COLO829 (cell line): ENCODE measurements at places on chromosomes 6 and 20.

- DNase-seq, result no peak
Measured at GRCh38 chr6:40810171-40810570, 223.0 kb upstream of the LRFN2 start.

DNA sequence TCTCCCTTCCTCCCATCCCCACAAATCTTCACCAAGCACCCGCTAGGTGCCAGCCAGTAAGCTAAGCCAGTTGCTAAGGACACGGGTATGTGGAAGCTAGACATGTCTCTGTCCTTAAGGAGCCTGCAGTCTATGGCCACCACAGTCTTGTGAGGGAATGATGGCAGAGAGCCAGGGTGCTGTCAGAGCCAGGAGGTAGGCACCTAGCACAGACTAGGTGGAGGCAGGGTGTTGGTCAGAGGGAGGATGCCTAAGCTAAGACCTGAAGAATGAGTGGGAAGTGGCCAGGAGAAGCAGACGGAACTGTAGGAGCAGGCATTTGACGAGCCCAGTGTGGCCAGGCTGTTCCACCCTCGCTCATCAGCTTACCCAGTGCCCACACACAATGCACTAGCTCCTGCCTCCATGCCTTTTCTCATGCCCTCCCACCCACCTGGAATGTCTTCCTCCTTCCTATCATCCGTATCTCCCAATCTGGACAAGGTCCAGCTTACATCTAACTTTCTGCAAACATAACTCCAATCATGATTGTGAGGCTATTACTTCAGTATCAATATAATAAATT is 125.6 kb downstream of the FOXC1 start:
- DNase-seq, result no peak

DNA sequence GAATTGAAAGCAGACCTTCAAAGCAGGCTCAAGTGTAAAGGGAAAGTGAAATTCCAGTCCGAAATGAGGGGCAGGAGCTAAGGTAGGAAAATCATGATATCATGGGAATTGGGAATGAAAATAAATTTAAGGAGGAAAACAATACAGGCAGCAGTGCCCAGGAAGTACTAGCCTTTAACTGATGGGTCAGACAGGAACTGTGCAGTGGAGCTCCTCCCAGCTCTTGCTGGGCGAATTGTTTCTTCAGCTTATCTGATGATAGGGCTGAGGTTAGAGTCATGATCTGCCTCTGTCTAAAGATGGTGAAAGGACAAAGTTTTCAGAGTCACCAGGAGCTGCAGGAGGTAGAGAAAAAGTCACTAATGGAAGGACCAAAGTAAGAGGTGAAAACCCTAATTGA is 457.9 kb upstream of the PTCHD4 start:
- DNase-seq, result no peak

DNA sequence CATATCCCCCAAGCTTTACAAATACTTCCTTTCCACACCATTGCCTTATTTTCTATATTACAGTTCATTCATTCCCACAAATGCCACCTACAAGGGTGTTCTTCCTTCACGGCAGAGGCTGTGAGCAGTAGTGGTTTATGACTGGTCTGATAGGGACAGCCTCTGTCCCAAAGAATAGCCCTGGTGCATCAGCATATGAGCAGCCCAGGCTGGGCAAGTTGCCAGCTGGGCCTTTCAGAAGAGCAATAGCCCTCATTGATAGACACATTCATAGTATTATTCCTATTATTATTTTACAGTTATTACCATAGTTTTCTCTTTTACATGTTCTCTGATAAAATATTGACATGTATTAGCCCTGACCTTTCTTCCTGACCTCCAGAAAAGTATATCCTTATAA is 149.9 kb downstream of the MMS22L start:
- DNase-seq, result no peak

- no peak for DNase-seq
Measured at GRCh38 chr6:166566026-166567011, 20.2 kb downstream of the RAMACL start.

- peak; percentile 76 for DNase-seq
Measured at GRCh38 chr6:163180874-163181541, 233.5 kb upstream of the QKI start.

- no peak for DNase-seq
Measured at GRCh38 chr6:106728296-106728870, 99.0 kb downstream of the QRSL1 start.

- no peak for DNase-seq
Measured at GRCh38 chr6:148502083-148502772, 159.6 kb downstream of the SASH1 start.

DNA sequence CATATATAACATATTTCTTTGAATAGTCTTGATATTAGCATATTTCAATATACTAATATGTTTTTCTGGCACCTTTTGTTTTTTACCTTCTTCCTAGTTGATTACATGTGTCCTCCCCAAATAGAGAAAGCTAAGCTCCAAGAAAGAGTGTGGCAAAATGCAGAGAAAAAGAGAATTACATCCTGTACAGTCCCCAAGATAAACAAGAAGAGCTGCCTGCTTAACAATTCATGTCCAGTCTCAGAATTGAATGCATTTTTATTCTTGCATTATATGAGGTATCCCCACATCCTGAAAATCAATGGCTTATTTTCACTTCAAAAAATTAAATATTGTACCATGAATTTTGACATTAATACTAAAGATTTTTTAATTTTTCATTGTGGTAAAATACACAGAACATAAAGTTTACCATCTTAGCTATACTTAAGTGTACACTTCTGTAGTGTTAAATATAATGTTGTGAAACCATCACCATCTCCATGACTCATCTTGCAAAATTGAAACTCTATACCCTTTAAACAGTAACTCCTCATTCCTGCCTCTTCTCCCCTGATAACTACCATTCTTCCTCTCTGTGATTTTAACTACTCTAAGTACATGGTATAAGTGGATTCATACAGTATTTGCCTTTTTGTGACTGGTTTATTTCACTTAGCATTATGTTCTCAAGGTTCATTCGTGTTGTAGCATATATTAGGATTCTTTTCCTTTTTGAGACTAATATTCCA is 490.3 kb downstream of the COL12A1 start:
- DNase-seq, result no peak

DNA sequence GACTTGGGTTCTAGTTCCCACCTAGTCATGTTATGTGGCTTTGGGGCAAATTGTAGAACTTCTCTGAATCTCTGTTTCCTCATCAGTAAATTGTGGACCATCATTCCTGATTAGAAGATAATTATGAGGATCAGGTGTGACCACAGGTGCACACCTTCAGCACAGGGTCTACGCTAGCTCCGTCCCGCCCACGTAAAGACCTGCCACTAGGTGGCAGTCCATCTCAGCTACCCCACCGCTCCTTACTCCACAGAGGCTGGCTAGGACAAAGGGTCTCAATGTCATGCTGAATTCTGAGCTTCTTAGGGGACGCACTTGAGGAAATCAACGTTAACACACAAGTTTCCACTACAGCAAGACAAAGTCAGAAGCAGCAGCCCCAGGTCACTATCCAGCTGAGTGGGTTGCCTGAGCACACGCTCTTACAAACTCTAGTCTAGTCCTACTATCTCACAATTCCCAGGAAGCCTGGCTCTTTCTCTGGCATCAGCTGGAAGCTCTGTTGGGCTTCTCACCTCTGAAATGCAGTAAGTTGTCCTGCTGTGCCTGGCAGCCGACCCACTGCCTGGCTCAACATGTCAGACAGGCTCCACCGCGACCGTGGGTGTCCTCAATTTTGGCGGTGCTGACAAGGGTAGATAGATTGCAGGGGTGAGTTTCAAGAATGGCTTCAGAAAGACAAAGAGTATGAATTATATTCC is 2.0 kb upstream of the PLCG1 start:
- DNase-seq, result peak; percentile 67

GRCh38 chr20:8670893-8671215 is 398.0 kb upstream of the PLCB4 start:
- DNase-seq, result no peak

- no peak for DNase-seq
Measured at GRCh38 chr6:24430086-24430485, 27.4 kb downstream of the MRS2 start.

DNA sequence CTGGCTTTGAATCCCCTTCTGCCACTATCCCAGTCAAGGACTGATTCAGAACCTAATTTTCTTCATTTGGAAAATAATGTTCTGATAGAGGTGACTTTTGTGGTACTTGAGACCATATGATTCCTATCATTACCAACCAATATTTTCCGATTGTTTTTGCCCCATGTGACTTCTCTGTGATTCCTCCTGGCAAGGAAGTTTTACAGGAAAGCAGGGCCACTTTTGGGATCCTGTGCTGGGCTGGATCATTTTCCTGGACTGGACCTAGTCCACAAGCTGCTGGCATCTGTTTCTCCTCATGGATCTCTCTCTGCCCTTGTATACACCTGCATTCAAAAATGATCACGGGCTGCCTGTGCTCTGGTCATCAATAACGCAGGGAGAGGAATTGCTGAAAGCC is 13.9 kb upstream of the SNHG17 start:
- no peak for DNase-seq

DNA sequence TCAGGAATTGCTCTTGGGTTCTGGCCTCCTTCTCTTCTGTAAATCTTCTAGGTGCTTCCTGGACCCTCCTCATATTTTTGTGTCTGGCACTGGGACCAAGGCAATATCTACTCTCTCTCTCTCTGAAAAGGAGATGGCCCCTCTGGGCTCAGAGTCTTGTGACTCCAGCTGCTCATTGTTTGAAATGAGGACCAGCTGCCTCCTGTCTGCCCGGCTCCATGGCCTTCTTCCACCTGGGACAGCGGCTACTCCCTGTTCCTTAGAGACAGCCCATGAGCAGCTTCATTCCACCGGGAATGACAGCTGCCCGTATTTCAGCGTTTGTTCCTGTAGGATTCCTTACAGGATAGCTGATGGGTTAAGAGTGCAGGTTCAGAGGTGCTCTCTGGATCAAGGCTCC is 2.9 kb downstream of the TGM3 start:
- DNase-seq, result no peak

GRCh38 chr6:45800911-45801310 is 214.7 kb downstream of the CLIC5 start:
- no peak for DNase-seq

- DNase-seq, result no peak
Measured at GRCh38 chr20:52783769-52784168, 188.4 kb upstream of the TSHZ2 start.

DNA sequence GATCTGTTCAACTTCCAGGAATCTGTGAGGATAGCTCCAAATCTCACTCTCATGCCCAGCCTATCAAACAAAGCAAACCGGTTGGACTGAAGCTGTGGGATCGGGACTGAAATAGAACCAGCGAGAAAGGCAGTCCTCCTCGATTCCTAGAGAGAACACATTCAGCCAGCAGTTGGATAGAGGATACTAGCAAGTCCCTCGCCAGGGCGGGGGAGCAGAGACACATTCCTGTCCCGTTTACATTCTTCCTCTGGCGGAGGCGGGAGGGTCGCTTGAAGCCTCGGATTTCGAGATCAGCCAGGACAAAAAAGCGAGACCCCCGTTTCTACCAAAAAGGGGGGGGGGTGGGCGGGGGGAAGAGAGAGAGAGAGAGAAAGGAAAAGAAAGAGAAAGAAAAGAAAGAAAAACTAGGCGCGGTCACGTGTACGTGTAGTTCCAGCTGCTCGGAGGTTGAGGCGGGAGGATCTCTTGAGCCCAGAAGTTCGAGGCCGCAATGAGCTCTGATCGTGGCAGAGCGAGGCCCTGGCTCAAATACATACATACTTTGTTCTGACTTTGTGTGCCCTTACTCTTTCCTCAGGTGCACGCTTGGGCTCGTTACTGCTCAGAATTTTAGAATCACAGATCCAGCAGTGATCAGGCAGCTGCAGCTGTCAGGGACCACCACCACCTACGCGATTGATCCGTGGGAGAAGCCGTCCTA is 19.5 kb downstream of the ZNF311 start:
- DNase-seq, result peak; percentile 99

GRCh38 chr20:50980851-50981713 is 22.5 kb downstream of the MOCS3 start:
- peak; percentile 79 for DNase-seq

GRCh38 chr6:121187833-121188200 is 146.5 kb downstream of the TBC1D32 start:
- DNase-seq, result no peak

DNA sequence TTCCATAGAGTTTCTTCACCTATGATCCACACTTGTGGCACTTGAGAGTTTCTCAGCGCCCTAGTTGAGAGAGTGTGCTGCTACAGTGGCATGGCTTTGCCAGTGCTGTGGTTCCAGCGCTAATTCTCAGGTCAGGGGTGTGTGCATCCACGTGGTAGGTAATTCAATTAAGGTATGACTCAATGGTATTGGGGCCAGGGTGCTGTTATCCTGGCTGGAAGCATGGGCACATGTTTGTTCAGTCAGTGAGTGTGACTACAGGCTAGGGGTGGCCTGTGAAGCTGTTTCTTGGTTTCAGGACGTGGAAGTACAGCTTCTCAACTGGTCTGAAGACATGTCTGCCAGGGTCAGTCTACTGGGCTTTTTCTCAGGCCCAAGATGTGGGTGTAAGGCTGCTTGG is 3.0 kb upstream of the SEMG2 start:
- no peak for DNase-seq

DNA sequence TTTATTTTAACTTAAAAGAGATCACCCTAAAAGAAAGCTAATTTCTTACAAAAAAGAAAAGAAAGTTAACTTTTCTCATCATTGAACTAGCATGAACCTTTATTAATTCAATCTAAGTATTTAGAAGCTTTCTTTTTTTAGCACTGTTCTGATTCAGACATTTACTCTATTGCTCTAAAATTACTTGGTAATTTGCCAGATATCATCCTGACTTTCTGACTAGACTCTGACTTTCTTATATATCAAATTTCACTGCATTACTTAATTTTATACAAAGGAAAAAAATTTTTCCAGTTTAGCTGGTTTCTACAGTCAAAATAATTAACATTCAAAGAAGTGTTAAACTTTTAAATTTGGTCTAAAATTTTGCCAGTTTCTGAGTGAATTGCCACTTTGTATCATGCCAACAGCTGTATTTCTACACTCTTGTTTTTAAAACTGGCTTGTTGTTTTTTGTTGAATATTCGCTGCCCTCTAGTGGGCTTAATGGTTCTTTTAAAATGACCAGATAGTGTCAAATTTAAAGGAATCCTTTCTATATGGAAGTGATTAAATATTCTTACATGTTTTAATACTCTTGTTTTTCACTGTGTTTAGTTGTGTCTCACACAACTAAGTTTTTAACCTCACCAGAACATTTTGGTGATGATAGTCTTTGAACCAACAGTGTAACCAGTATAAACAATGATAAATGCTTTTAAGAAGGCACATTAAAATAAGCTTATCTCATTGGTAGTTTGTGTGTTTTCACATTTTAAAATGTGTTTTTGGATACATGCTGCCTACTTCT is 102.0 kb downstream of the POPDC3 start:
- DNase-seq, result peak; percentile 40
